ENCODE measurements at places on chromosomes 1 and 21.
A peak's percentile ranks its signal among the peaks of the same experiment; 100 is the strongest.

DNA sequence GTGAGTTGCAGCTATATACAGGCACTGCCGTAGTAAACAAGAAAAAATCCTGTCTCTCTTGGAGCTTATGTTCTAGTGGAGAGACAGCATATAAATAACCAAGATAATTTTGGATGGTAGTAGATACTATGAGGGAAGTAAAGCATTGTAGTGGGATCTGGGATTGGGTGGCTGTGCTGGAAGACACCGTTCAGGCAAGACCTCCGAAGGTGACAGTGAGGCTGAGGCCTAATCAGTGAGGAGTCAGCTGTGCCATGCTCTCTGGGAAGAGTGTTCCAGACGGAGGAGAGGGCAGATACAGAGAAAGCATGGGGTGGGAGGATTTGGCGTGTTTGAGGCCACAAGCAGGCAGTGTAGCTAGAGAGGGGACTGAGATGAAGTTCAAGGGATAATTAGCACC is 6.0 kb downstream of the TMEM222 start:
- DNase-seq: no peak

- DNase-seq: no peak
These were observed 23.4 kb downstream of the TNR start for GRCh38 chr1:175720023-175720422.

- peak; percentile 85 for DNase-seq
These were observed 66.3 kb upstream of the PPP2R5A start for GRCh38 chr1:212218911-212219310.

GRCh38 chr1:5967351-5968160 is 24.7 kb downstream of the NPHP4 start:
- DNase-seq: no peak

GRCh38 chr1:68542586-68542985 is 45.7 kb upstream of the DEPDC1 start:
- no peak for DNase-seq

DNA sequence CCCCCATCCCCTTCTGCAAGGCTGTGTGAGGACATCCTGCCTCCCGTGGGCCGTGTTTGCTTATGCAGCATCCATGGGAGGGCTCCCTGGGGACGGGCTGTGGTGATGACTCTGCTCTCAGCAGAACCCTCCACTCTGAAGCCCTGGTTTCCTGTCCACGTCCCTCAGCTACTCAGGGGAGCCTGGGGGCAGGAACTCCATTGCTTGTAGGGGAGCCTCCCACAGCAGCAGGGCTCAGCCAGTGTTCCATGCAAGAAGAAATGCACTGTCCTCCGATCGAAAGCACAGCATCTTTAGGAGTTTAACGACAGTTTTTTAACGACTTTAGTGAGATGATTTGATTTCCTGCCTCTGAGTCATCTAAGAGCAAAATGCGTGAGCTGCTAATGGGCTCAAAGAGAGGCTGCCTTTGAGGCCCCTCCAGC is 8.3 kb upstream of the KCNAB2 start:
- DNase-seq: peak; percentile 59

- DNase-seq: no peak
These were observed 6.3 kb upstream of the JUN start for GRCh38 chr1:58789996-58790660.

DNA sequence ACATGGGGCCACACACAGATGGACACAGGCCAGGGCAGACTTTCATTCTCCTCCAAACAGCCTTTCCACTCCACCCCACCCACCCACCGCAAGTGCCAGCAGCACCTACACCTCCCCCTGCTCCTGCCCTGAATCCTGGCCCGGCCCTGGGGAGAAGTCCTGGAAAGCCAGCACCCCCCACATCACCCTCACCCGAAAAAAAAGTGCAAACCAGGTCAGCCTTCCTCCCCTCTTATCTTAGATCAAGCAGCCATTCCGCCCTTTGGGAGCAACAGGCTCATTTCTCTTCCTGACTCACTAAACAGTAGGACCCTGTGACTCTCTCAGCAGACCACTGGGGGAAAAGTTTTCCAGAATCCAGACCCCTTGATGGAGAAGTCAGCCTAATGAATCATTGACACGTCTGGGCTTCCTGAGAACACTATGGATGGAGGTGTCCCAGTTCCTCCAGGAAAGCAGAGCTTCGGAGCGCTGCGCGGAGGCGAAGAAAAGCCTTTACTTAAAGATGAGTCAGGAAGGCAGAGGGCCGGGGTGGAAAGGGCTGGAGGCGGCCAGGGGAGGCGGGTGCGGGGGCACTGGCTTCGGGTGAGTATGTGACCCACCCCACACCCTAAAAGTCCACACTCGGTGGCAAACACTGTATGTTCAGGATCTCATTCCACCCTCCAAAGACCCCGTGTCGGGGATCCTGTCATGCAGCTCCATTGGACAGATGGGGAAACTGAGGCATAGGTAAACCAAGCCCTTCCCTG is 588.7 kb downstream of the MATN1 start:
- no peak for DNase-seq

DNA sequence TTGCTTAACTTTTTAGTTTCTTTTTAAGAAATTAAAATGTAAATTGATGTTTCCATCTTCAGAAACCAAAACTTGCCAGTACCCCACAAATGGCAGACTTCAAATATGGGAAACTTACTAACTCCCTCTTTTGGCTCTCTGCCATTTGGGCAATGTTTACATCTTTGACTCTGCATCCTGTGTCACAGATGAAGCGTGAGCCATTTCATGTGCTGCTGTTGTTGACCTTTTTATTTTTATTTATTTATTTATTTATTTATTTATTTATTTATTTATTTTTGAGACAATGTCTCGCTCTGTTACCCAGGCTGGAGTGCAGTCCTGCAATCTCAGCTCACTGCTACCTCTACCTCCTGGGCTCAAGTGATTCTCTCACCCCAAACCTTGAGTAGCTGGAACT is 16.0 kb upstream of the COG2 start:
- DNase-seq: no peak

DNA sequence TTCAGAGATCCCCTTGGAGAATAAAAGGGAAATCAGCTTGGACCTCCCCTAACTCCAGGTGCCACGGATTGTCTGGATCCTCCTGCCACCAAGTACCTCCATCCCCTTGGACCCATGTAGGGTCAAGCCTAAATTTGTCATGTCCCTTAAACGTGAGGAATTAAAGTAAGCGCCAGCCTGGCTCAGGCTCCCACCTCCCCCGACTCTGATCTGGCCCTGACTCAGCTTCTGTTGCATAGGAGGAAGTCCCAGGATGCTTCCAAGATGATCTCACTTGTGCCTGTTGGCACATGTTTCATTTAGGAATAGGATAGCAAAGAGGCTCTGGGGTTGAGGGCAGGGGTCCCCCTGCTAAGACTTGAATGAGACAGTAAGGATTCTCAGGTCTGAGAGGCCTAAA is 231.9 kb upstream of the JUN start:
- peak; percentile 75 for DNase-seq

DNA sequence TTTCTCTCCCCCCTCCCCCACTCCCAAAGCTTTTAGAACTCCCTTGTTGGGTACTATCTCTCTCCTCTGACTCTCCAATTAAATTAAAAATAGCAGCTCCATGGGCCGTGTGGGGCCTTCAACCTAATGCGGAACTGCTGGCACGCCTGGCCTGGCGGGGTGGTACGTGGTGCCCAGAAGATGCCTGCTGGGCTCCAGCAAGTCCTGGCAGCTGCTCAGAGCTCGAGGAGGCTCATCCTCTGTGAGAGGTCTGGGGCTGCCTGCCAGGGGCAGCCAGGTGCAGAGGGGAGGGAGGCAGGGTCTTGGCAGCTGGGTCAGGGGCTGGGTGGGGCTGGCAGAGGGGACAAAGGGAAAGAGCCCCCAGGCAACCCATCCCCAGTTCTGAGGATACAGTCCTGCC is 74.4 kb downstream of the ACTL8 start:
- no peak for DNase-seq

- no peak for DNase-seq
These were observed 85.6 kb upstream of the TTC39A start for GRCh38 chr1:51415963-51416362.

DNA sequence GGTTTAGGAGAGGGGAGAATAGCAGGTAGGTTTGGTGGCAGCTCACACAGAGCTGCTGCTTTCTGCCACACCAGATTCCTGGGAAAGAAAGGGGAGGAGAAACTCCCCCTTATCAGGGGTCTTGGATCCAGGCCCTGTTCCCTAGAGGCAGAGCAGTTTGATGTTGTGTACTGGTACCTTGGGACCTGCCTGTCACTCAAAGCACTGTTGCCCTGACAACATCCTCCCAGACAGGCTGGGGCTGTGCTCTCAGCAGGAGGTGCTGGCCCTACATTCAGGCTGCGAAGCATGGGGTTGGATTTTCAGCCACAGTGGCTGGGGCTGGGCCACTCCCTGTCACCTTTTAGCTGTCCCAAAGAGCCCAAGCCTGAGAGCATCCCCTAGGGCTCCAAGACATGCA is 188.0 kb downstream of the GRIK3 start:
- DNase-seq: no peak

- peak; percentile 14 for DNase-seq
These were observed 1.9 kb upstream of the NTNG1 start for GRCh38 chr1:107138767-107139445.

DNA sequence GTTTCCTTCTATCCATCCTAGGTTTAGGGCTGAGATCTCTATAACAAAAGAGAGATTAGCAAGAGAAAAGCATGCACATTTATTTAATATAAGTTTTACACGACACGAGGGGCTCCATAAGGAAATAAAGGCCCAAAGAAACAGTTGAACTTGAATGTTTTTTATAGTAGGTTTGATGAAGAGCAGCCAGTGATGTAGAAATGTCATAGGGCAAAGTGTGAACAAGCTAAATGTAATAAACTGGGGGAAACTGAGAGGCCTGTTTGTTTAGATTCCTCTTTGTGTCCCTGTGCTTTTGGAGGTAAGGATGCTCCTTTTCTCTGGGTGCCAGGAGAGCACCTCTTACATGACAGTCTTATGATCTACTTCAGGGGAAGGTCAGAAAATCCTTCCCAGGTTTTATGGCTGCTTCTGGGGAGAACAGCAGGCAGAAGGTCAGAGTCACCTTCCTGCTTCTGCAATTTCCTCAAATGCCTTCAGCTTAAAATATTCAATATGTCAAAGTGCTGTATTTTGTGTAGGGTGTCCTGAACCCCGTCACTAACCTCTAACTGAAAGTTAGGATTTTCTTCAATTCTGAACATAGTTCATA is 9.5 kb upstream of the HORMAD1 start:
- no peak for DNase-seq

DNA sequence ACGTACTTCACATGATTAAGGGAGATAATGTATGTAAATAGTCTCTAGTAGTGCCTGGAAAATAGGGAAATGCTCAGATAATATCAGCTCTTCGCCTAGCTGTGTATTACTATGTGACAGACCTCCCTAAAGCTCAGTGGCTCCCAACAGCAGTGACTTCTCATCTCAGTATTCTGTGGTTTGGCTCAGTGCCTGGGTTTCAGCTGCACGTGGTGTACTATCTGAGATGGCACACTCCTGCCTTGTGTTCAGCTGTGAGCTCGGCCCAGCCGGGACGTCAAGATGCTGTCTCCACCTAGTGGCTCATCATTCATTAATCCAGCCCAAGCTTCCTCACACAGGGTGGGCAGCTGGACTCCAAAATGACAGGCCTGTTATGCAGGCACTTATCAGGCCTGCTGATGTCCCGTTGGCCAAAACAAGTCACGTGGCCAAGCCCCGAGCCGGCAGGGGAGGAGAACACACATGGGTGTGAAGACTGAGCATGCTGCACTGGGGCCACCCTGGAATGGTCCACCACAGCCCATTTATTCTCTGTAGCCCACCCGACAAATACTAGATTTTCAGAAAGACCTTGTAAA is 17.8 kb downstream of the SLFNL1 start:
- peak; percentile 95 for DNase-seq

- peak; percentile 72 for DNase-seq
These were observed 14.1 kb downstream of the AZIN2 start for GRCh38 chr1:33094971-33095604.

DNA sequence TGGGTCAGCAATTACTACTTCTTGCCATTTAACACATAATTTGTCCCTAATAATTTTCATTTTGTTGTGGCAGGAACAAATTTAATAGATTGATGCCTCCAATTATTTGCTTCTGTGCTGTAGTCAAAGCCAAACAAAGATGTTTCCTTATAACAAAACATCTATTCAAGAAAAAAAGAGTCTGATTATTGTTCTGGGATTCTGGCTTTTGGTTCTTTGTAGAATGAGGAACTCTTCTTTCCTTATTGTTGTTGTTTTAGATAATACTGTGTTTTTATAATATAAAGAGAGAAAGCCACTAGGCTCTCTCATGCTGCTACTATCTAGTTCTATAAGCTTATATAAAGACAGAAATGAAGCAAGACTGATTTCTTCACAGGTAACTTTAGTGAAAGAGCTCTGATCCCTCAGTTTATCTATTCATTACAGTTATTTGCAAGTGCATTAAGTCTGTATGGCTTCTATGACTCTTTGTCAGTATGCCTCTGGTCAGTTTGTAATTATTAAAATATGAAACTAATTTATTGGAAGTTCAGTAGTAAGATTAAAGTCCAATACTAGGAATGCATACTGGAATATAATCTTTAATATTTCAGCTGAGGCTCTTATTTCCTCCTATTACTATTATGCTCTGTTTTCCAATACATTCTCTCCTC is 37.4 kb downstream of the PRKACB start:
- DNase-seq: no peak

GRCh38 chr21:33046455-33046854 is 20.7 kb downstream of the OLIG2 start:
- DNase-seq: no peak

GRCh38 chr1:228259368-228259894 is 51.6 kb downstream of the OBSCN start:
- DNase-seq: no peak

- no peak for DNase-seq
These were observed 62.0 kb downstream of the TOR1AIP2 start for GRCh38 chr1:179815641-179816040.

GRCh38 chr1:51253691-51254090 is 17.6 kb downstream of the RNF11 start:
- no peak for DNase-seq

DNA sequence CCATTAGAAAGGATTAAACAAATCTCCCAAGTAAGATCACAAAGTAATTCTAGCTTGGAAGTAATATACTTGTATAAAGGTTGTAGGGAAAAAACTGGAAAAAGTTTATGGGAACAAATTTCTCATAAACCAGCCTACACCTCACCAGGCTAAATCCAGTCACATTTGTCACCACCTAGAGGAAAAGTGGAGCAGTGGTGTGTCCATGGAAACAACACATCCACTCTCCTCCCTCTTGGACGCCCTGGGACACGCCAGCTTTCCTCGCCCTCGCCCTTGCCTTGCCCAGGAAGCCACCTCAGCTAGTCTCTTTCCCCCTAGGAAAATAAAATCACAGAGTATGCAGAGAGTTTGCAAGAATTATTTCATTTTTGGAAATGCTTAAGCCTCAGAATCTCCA is 2.2 kb downstream of the PALMD start:
- no peak for DNase-seq

GRCh38 chr21:43764576-43765495 is 11.3 kb downstream of the CSTB start:
- DNase-seq: no peak

- DNase-seq: peak; percentile 16
These were observed 173.0 kb downstream of the NTMT2 start for GRCh38 chr1:170318736-170319135.

GRCh38 chr1:23867542-23867894 is 572 bp downstream of the FUCA1 start:
- no peak for DNase-seq

All from GM03348 (cell line).